ENCODE measurements at places on chromosomes 1 and 21. TPM values are rescaled to one million over a fixed set of nuclear protein-coding genes. Genes with fewer than 3 reads are reported as not detected.

The CYP2J2 gene
- total RNA-seq: not detected

DNA sequence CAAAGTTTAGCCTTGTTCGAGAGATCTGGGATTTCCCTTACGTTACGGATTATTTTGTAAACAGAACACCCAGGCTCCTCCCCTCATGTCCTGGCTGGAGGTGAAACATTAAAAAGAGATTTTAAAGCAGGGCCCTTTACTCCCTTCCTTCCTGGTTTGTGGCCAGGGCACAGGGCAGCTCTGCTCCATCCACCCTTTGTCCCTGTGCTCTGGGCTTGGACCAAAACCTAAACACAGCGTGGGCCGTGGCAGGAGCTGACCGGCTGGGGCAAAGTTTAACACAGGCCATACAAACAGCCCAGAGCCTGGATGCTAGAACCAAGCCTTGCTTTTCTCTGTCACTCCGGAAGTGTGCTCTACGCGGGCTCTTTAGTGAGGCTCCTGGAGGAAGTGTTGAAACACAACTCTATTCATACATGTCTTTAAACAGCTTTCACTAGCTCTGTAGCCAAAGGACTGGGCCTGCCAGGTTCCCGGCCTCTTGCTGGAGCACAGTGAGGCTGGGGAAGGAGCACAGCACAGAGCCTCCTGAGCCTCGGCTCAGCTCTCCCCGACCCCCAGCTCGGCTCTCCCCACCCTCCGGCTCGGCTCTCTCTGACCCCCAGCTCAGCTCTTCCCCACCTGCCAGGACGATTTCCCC, 84.7 kb downstream of the PDE9A start:
- peak; percentile 57 for DNase-seq

DNA sequence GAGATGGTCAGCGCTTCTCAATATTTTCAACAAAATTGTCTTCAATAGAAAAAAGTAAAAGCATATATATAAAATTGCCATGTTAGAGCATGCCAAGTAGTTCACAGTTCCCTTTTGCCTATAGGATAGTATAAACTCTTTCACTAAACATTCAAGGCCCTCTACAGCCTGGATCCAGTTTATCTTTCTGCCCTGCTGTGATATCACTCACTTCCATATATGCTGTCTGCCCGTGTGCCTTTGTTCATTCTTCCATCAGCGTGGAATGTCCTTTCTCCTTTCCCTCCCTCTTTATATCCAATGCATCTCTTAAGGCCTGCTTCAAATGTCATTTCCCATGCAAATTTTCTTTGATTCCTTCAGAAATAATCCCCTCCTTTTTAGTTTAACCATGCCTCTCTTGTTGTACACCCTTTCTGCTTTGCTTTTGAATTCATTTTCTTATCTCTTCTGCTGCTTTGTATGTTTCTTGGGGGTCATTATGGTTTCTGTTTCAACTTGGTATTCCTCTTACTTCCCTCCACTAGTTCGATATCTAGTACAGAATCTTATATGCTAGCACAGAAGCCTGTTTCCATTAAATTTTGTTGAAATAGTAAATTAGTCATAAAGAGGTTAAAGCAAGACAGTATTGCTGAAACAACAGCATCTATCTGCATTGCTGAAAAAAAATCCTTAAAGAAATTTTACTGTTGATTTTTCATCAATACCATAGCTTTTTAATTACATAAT, 44.7 kb downstream of the XCL2 start:
- DNase-seq: peak; percentile 23

The CACHD1 gene
- total RNA-seq: not detected

DNA sequence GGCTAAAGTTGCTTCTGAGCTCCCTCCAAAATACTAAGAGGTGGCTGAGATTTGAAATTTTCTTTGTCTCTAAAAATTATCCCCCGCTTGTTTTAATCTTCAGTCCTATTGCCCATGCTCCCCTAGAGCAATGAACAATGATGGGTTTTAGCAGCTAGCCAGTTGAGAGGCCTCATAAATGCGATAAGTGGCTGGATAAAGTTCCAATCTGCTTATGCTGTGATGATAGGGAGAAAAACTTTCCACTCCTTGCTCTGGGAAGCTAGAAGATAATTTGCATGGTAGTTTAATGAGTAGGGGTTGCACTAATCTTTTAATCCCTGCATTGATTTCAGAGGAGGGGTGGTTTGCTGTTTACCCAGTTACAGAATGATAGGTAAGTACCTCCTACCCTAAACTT, 9.6 kb upstream of the PRPF3 start:
- no peak for DNase-seq

The ZNF695 gene
- 8.1 TPM for total RNA-seq

DNA sequence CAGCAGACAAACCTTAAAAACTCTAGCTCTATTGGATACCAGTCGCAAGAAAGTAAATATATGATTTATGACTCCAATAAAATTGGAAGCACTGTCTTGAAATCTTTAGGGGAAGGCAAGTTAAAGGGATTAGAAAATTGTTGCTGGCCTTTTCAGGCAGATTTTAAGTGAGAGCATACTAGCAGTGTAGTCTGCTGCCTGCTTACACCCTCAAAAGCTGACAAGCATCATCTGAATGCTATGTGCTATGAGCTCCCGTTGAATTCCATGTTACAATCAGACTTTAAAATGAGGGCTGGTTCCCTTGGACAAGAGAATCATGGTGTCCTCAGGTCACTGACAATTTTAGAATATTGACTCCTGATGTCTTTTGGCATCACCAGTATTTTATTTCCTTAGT, 271.1 kb upstream of the C1orf105 start:
- DNase-seq: no peak

- DNase-seq: no peak
Observed at GRCh38 chr1:203402629-203403337, 51.9 kb upstream of the FMOD start.

- no peak for DNase-seq
Observed at GRCh38 chr1:226915672-226915995, 24.5 kb upstream of the COQ8A start.

DNA sequence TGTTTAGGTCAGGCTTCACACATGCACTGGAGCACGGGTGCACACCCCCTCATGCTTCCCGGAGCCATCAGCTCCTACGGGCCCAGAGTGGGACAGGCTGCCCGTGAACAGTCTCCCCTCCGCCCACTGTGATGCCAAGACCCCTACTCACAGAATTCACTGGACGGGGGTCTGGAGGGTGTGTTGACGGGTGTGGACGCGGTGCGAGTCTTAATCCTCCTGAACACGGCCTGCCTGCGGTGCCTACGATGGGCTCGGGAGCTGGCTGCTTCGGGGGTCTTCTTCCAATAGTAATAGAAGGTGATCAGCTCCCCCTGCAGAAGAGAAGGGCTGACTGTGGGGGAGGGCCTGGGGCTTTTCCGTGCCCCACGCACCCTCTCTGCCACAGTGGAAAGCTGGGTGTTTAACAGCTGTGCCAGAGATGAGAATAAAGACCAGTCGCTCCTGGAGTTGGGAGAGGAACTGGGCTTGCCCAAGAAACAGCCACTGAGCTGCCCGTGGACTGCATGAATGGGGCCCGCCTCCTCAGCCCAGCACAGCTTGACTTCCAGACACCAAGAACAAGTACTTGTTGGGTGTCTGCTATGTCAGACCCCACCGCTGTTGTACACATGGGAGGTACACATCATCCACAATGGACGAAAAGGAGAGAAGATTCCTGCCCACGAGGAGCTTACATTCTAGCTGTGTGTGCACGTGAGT, 47.9 kb downstream of the SLC45A1 start:
- DNase-seq: no peak

DNA sequence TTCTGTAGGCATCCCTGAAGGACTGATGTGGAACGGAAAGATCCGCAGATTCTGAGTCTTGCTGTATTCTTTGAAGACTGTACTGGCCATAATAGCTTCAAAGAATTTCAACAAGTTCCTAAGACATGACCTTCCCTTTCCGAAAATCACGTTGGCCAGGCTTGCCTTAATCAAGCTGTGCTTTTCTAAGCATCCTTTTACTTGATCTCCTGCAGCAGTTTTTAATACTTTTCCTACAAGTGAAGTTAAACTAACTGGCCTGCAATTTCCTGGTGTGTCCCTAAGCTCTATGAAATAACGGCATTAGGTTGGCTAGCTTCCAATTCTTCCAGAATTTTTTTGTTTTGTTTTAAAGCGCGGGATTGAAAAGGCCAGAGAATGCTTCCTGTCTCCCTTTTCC, 40.3 kb downstream of the SPAG17 start:
- no peak for DNase-seq

- no peak for DNase-seq
Observed at GRCh38 chr1:116482490-116482889, 88.3 kb downstream of the CD58 start.

GRCh38 chr1:108007531-108007930, 42.6 kb upstream of the VAV3 start:
- no peak for DNase-seq

- no peak for DNase-seq
Observed at GRCh38 chr1:35180776-35181374, 12.1 kb downstream of the SFPQ start.

All from HT-29 (cell line).